ENCODE measurements at places on chromosomes 6 and 20.
A peak's percentile ranks its signal among the peaks of the same experiment; 100 is the strongest.

- DNase-seq: no peak
Observed at GRCh38 chr6:148999929-149000468, 253.2 kb downstream of the UST start.

- peak; percentile 95 for DNase-seq
Observed at GRCh38 chr20:2101865-2102584, 398 bp downstream of the STK35 start.

DNA sequence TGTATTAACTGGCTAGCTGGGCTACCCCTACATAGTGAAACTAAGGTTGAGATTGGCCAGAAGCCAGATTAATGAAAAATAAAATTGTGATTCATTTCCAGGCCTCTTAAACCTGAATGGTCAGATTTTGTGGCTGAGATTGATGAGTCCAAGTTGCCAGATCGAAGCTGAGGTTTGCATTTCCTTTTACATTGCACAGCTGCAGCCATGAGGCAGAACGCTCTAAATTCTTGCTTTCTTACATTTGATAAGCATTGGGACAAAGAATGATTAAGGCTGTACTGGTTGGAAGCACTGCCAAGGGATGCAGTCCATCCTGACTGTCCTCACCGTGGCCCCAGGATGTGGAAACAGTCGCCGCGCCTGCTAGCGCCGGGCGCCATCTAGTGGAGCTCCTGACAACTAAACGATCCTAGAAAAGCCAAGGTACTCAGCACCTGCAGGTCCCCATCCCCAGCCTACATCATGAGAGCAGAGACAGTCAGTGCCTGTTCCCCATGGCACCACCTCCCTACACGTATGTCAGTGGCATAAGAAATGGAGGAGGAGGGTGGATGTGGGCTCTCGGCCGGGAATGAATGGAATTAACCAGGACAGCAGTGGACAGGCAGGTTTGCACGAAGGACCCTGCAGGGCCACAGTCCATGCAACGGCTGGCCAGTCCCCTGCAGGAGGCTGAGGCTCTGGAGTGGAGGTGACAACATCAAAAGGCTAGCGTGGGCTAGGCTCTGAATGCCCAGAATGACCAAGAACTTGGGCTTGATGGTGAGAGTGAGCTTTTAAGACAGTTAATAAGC lies 19.0 kb downstream of the PXDC1 start:
- DNase-seq: peak; percentile 81

GRCh38 chr6:39347906-39348585 lies 25.5 kb upstream of the KCNK16 start:
- peak; percentile 80 for DNase-seq

DNA sequence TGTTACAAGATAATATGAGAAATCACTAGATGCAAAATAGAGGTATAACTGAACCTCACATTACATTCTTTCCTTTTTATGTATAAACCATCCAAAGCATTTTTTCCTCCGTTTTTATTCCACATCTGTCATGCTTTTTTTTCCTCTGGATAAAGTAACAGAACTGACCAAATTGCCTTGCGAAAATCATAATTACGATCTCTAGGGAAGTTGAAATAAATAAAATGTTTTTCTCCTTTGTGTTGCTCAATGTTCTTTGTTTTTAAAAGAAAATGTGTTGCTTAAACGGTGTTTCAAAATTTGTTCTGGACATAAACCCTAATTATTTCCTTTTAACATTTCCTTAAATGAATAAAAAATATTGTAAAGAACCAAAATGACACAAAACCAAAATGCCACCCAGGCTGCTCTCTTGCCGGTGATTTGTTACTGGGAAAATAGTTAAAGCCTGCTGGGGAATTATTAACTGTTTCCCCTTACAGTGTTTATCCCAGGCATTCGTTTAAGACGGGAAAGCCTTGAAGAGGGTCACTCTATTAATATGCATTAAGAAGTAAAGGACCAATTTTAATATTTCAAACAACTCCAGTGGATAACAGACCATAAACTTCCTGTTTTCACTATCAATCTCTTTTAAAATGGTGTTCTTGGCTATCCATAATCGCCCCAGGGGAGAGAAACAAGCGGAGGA lies 1.7 kb upstream of the ADGRB3 start:
- no peak for DNase-seq

- no peak for DNase-seq
Observed at GRCh38 chr6:107796156-107796555, 28.0 kb downstream of the SCML4 start.

DNA sequence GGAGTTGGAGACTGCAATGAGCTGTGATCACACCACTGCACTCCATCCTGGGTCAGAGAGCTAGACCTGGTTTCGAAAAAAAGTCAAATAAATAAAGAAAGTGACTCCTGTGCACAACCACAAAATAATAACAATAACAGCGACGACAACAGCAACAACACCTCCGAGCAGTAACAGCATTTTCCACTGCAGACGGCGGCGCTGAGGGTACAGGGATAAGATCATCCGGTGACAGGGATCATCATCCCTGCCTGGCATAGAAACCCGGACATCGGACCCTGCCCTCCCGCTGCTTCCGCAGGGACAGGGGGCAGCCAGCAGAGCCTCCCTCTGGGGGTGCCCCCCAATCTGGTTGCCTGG lies 11.5 kb downstream of the SRXN1 start:
- no peak for DNase-seq

DNA sequence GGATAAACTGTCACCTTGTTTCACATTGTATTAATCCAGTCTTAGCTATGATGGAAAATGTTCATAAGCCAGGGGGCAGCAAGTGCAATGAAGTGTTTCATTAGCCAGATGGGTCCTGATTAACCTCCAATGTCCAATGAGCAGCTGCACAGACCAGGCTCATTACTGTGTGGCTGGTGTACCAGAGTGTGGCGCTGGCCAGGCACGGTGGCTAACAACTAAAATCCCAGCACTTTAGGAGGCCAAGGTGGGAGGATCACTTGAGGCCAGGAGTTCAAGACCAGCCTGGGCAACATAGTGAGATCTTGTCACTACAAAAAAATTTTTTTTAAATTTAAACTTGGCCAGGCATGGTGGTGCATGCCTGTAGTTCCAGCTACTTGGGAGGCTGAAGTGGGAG lies 201.7 kb upstream of the FOXQ1 start:
- DNase-seq: no peak

GRCh38 chr6:149190224-149190831 lies 127.2 kb upstream of the TAB2 start:
- no peak for DNase-seq

DNA sequence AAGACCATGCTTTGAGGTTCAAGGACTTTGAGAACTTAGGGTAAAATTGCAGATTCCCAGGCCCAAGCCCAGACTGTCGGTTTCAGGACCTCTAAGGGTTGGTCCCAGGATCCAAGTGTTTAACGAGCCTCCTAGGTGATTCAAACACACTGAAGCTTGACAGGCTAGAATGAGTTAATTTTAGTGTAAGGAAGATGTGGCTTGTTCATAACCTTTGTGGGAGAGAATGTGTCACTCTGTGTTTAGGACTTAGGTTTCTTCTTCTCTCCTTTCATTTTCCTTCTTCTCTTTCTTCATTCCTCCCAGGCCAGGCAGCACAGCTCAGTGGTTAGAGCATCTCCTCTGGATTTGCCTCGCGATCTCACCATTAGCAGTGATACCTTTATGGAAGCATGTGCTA lies 104.8 kb upstream of the KCNG1 start:
- DNase-seq: no peak
